ENCODE measurements at places on chromosomes 16 and 17. TPM values are rescaled to one million over a fixed set of nuclear protein-coding genes. Genes with fewer than 3 reads are reported as not detected.

Gene ELMO3
- total RNA-seq, result 0.37 TPM

- DNase-seq, result no peak
These were observed 28.7 kb upstream of the GAS7 start for GRCh38 chr17:10226930-10227695.

Gene CNGB1
- total RNA-seq, result not detected

GRCh38 chr17:17034496-17035075, 7.7 kb upstream of the MPRIP start:
- DNase-seq, result no peak

DNA sequence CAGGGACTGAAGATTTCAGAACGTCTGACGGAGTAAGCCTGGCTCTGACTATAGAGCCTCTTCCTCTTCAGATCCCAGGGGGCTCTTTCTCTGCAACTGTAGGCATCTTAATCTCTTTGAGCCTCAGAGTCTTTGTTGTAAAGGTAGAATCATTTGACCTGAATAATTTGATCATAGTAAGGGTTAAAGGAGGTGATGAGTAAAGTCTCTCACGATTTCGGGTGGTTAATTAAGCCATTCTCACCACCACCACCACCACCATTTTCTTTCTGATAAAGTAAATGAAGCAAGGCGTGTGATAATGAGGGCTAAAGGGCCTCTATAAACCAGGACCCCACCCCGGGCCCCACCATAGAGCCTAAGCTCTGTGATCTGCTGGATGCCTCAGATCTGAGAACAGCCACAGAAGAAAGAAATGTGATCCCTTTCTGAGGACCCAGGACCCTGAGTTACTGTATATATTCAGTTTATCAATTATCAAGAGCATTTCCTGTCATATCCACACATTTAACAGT, 33.0 kb upstream of the ADAMTS18 start:
- no peak for DNase-seq

Gene ASGR1
- 1.6 TPM for total RNA-seq

DNA sequence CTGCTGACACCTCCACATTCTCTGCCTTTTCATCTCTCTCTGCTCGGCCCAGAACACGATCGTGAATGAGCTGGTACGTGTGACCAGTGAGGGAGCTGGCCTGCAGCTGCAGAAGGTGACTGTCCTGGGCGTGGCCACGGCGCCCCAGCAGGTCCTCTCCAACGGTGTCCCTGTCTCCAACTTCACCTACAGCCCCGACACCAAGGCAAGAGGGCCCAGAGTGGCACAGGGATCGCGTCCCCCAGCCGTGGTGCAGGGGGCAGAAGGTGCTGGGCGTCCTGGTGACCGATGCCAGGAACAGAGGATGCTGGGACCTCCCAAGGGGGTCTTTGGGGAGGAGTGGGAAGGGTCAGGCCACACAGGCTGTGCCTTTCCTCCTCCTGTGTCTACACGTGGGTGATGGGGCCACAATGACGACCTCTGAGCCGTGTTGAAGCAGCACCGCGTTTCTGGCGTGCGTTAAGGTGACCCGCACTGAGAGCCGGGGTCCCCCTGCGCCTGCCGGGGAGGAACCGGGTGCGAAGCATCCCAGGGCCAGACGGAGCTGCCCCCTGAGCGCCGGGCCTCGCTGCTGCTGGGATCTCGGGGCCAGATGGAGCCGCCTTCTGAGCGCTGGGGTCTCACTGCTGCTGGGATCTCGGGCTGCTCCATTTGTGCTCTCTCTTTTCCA, 17.4 kb downstream of the GAA start:
- DNase-seq, result no peak

Gene TAT
- not detected for total RNA-seq

Gene ADAD2
- total RNA-seq, result 0.19 TPM

Gene TEKT5
- total RNA-seq, result not detected

GRCh38 chr16:22380529-22380928, 6.1 kb upstream of the CDR2 start:
- DNase-seq, result no peak

Gene MFAP4
- 104 TPM for total RNA-seq

Gene SMIM36
- total RNA-seq, result not detected

GRCh38 chr16:10370096-10370726, 15.7 kb upstream of the ATF7IP2 start:
- no peak for DNase-seq

GRCh38 chr17:75755205-75755901, 9.6 kb downstream of the GALK1 start:
- no peak for DNase-seq

Gene GAS2L2
- total RNA-seq, result not detected

DNA sequence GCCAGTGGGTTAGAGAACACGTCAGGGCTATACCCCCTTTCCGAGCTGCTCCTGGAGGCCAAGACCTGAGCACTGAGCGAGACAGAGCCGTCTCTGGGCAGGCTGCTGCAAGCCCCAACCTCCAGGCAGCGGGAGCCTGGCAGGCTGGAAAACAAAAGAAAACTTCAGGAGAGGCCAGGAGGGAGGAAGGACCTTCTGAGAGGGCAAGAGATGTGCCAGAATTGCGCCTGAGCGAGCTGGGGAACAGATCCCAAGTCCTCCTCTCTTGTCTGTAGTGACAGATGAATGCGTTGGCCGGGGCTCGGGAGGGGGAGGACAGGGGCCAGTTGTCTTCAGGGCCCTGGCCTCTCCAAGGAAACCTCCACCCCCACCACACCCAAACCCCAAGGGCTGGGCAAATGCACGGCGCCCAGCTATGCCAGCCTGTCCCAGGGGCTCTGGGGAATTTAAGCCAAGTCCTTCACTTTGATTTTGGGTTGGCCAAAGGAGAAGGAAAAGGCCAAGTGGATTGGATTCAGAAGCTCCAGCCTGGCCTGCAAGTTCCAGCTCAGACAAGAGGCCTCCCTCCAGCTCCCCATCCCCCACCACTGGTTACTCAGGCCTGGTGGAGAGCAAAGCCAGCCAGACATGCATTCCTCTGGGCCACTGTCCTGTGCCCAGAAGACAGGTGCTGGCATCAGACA, 18.1 kb downstream of the SDK2 start:
- DNase-seq, result no peak

Measured in right atrium auricular region (tissue), 2 donors.